ENCODE measurements at places on chromosomes 1 and 21. TPM values are rescaled to one million over a fixed set of nuclear protein-coding genes. Genes with fewer than 3 reads are reported as not detected.

DNA sequence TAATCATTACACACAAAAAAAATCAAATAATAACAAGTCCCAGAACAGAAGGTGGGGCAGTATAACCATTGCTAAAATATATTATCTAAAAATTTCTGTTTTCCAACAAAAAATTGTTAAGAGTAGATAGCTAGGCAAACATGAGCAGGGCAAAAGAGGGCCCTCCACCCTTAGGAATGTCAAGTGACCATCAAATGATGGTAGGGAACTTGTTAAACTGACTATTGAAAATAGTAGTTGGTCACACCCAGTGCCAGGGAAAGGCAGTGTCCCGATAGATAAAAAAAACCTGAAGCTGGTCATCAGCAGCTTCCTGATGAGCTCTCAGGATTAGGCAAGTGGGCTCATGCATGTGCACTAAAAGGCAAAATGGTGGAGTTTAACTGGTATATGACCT, 18.4 kb upstream of the COP1 start:
- no peak for DNase-seq

- no peak for DNase-seq
These were observed 13.7 kb upstream of the RPL5 start for GRCh38 chr1:92817986-92818764.

Gene GPR61
- not detected for total RNA-seq

Gene MTOR
- total RNA-seq = 41.3 TPM

GRCh38 chr1:38498686-38499085, 360.9 kb downstream of the RRAGC start:
- DNase-seq = no peak

Gene CLDN14
- 2.1 TPM for total RNA-seq

DNA sequence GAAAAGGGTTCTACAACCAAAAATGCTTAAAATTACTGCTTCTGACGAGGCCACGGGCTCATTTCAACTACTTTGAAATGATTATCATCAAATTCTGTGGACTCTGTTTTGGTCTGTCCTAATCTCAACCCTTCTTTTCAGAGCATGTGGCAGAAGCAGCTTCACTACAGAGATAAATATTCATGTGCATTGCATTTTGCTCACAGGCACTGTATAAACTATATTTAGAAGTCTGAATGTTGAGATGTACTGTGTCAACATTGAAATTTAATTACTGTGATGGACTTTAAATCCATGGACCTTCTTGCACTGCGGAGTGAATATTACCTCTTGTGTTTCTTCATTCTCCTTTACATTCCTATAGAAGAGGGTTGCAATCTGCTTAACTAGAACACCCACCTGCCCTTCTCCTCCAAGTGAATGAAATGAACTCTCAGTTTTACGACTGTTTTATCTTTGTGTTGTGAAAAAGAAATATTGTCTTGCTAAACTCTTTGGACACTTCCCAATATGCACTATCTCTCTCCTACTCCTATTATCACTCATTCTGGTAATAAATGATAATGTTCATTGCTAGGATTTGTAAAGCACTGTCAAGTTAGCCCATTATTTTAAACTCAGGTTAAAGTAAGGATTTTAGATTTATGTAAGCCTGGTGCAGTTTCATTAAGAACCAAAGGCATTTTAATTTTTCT, 281.2 kb upstream of the ST6GALNAC5 start:
- DNase-seq = no peak

Gene GSTM1
- total RNA-seq = 16.3 TPM

DNA sequence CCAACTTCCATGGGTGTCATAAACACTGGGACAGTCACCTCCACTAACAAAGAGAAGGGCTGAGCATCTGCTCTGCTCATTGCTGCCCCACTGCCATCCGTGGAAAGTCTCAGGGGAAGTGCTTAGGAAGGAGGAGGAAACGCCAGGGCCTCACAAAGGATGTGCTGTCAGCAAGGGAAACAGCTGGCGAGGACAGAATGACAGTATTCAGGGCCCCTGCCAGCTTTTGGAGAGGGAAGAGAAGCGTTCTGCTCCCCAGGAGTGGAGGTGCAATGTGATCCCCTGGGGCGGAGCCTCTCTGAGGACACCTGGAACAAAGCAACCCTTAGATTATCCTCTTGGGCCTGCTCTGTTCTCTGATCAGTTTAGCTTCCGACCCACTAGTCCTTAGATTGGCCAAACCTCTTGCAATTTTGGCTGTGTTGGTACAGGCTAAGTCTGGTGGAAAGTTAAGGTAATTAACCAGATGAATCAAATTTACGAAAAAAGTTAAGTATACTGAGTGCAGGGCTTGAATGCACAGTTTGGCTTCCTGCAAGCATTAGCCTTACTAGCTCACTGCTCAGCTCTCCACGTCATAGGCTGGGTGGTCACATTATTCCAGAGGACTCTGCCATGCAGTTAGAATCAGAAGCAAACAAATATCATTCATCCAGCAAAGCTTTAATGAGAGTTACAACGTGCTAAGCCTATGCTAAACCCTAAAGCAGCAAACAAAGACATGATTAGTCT, 170.2 kb upstream of the NFIA start:
- no peak for DNase-seq

GRCh38 chr1:166980383-166980782, 5.0 kb upstream of the ILDR2 start:
- DNase-seq = no peak

GRCh38 chr1:223780949-223781348, 64.8 kb downstream of the TP53BP2 start:
- DNase-seq = no peak

- peak; percentile 82 for DNase-seq
These were observed at the start of gene LAMTOR2 for GRCh38 chr1:156054500-156055280. Gene LAMTOR2, plus strand, starts transcription at chr1:156054782. Its CDS starts 108 bp downstream, at chr1:156054890.

DNA sequence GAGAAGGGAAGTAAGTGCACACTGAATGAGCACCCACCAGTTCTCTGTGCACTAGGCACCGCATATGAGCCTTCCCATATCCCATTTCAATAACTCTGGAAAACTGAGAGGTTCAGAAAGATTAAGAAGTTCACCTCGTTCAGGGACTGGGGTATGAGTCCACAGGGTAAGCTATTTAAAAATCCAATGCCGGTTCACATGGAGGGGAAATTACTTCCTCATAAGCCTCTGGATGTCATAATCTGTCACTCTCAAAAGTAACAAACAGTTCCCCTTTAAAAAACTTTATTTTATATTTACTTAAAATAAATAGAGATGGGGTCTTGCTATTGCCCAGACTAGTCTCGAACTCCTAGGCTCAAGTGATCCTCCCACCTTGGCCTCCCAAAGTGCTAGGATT, 1.9 kb downstream of the OR2B11 start:
- no peak for DNase-seq

Gene KRTAP26-1
- not detected for total RNA-seq

GRCh38 chr1:16073490-16074119, at the start of gene FAM131C:
Gene FAM131C, minus strand, starts transcription at chr1:16073651. Its CDS starts 209 bp downstream, at chr1:16073442.
- no peak for DNase-seq

GRCh38 chr1:3360646-3361257, 93.7 kb upstream of the ARHGEF16 start:
- DNase-seq = no peak

DNA sequence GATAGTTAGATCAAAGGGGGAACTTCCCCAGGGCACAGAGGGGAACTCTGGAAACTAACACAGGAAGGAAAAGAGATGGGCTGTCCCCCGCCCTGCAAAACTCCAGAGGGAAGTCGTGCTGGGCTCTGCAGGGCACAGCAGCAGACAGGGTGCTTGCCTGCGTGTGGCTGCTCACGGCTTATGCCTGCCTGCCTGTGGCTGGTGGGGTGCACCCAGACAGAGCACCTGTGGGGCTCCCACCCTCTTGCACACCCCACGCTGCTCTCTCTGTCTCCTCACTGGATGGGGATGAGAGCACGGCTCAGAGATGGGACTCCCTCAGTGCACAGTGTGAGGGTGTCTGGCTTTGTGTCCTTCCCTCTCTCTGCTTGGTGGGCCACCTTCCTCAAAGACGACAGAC, 13.5 kb upstream of the ETV3L start:
- DNase-seq = no peak

DNA sequence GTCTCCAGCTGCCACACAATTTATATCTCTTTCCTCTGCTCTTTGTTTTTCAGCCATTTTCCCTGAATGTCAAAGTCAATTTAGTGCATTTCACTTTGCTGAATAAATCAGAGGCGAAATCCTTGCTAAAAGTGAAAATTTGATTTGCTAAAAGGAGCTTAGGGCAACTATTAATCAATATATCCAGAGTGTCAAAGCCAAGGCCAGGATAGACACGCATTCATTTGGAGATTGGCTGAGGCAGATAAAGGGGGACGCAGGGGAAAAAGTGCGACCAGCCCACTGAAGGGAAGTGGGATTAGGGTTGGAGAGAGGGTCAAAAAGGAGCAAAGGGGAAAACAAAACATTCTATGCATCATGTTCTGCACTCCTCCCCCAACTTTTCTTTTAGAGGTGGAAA, 132.4 kb upstream of the USH2A start:
- DNase-seq = no peak

DNA sequence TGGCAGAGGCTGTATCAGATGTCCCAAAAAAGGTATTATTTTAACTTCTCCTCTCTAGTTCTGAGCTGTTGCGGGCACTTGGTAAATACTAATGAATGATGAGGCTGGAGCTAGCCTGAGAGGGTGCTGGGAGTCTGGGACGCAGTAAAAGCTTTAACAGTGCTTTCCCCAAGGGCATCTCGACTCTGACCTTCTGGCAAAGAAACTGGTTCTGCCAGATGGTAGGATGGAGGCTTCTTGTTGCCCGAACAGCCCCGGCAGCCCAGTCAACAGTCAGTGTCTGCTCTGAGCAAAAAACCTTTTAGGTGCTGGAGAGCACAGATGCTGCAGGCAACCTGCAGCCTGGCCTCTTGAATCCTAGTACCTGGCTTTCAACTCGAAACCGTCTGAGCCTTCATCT, 2.5 kb upstream of the PNRC2 start:
- no peak for DNase-seq

- no peak for DNase-seq
These were observed 351.2 kb downstream of the SMYD3 start for GRCh38 chr1:246155923-246156322.

Gene S100A12
- total RNA-seq = not detected

Gene FCRL2
- total RNA-seq = not detected

GRCh38 chr1:53616927-53617326, 122.0 kb downstream of the GLIS1 start:
- DNase-seq = no peak

DNA sequence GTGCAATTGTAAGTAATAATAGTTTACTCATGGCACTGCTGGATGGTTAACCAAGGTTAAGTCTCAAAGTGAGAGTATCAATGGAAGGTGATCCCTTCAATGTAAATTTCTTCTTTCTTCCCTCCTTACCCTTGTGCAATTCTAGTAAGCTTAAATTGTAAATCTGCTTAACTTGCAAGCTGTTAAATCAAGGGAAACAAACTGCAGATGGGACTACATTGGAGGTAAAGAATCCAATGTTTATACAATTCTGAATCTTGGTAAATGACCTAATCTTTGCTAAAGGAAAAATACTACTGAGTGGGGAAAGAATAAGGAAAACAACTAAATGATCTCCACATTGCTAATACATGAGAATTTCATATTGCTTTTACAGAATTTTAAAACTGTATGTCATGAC, 6.7 kb upstream of the CD55 start:
- DNase-seq = no peak

DNA sequence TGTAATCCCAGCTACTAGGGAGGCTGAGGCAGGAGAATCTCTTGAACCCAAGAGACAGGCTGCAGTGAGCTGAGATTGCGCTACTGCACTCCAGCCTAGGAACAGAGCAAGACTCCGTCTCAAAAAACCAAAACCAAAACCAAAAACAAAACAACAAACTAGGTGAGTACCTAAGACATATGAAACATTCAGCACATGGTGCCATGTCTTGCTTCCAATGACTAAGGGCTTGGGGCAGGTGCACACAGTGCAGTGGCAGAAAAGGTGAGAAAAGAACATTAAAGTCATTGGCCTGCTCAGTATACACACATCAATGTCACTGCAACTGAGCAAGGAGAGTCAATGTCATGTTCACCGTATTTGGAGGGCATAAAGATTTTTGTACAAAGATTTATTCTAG, 4.1 kb upstream of the ACTA1 start:
- DNase-seq = no peak

DNA sequence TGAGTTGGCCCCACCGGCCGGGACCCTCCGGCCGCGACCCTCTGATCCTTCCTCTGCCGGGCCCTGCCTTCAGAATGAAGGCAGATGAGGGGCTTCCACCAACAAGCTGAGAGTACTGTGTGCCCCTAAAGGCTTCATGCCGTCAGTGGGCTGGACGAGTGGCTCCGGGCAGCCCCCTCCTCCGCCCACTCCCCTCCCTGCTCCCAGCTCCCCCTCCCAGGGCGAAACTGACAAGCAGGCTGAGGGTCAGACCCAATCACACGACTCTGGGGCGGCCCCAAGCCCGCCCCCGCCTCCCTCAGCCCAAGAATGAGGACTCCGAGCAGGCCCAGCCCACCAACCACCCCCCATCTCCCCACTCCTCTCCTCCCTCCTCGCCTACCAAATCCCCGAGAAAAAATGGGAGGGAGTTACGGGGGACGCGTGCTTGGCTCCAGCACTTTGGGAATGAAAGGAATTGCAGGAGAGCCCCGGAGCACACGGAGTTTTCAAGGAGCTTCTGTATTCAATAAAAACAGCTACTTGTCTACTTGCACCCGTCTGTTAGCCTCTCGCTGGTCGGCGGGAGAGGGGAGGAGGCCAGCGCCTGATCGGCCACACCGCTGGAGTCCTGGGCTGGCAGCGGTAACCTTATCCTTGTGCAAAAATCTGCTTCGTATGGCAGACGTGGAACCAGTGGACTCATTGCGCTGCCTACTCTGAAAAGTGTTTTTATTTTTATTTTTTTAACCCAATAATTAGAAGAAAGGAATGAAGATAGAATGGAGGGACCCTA, at the start of gene COL11A1:
TSS of gene COL11A1 (minus strand) at position 147 of the 775 bp plus-strand sequence. CDS start 344 bp downstream, outside the sequence.
- no peak for DNase-seq

Gene PYHIN1
- total RNA-seq = not detected

- DNase-seq = no peak
These were observed 31.7 kb upstream of the AGO1 start for GRCh38 chr1:35851132-35851869.

DNA sequence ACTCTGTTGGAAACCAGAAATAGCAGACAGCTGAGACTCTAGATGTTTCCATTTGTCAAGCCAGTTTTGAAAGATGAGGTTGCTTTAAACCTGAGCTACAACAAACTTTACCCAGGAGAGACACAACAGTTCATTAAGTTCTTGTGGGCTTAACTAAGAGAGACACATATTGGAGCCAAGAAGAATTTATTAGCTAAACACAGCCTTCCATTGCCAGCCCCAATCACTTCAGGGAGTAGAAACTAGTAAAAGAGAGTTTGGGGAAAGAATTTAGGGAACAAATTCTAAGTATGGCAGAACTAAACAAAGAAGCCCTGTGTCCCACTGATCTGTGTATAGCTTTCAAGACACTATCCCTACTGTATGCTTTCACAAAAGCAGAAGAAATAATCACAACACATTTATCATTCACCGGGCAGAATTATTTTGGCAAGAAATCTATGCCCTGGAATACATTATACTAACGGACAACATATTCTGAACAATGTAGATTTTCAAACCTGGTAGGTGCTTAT, 87.3 kb upstream of the KAZN start:
- DNase-seq = no peak

- DNase-seq = no peak
These were observed 41.3 kb upstream of the BMP8B start for GRCh38 chr1:39829791-39830533.

Gene ITLN1
- total RNA-seq = not detected
